Activated CD4-positive, CD25-positive, alpha-beta regulatory T cell (primary cell): ENCODE measurements at places on chromosomes 12 and 14.
A peak's percentile ranks its signal among the peaks of the same experiment; 100 is the strongest.

DNA sequence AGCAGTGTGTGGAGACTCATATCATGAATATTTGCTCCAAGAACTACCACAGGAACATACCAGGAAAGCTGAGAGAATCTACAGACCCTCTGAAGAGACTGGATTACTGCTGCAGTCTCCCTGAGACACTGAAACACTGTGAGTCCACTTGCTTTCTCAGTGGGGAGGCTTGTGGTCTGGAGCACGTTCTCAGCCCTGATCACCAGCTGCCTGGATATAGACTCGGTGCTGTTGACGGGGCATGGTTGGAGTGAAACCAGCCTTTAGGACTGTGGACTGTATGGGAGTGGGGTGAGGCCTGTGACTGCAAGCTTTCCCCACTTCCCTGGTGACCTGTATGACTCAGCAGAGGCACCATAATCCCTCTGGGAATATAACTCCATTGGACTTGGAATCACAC lies 525.8 kb upstream of the FBXO33 start:
- no peak for DNase-seq

DNA sequence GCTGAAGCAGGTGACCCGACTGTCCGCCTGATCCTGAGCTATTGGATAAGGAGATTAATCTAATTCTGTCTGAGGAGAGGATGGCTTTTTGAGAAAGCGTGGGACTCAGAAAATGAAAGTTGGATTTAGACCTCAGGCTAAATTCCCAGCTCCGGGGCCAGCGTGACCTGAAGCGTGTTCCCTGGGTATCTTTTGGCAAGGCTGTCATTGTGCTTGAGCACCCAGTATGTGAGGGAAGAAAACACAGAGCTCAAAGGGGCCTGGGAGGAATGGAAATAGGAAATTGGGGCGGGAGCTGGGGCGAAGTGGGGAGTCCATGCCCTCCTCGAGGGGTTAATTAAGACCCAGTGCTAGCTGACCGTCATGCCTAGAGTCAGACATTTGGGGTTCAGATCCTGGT lies 17.5 kb upstream of the CCDC63 start:
- no peak for DNase-seq

GRCh38 chr12:121287267-121287954 lies 9.1 kb downstream of the CAMKK2 start:
- DNase-seq, result no peak

DNA sequence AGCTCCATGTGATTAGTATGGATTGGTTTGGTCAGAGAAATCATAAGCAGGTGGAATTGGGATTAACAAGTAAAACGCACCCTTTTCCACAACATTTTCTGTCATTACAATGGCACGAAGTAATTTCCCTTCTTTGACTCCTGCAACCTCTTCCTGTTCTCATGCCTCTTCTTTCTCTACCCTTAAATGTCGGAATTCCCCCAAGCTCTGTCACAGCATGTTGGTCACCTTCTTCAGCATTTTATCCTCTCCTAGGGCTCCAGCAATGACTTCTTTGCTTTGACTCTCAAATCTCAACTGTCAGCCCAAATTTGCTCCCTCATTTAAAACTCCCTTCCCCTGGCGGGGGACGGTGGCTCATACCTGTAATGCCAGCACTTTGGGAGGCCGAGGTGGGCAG lies 5.3 kb upstream of the GRIP1 start:
- DNase-seq, result no peak

GRCh38 chr12:20490213-20490612 lies 121.9 kb downstream of the PDE3A start:
- no peak for DNase-seq

GRCh38 chr12:113298861-113299545 lies 35.9 kb downstream of the SLC8B1 start:
- DNase-seq, result no peak

DNA sequence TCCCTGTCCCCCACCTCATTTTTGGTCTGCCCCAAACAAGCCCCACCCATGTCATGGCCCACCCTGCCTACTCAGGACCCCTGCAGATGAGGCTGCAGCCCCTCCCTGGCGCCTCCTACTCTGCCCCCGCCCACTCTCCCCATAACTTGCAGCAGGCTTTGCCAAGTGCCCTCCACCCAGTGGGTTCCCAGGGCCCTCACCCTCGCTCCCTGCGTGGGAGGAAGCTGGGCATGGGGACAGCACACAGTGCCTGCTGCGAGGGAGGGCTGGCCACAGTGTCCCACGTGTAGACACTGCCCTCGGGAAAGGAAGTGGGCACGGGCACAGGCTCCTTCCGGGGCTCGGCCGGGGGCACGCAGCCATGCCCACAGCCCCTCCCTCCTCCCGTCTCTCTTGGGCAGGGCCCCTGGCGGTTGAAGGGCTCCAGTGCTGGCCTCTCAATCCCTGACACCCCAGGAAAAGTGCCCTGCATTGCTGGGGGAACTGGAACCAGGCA lies 9.4 kb downstream of the AKT1 start:
- DNase-seq, result no peak

GRCh38 chr14:23439107-23439835 lies 3.8 kb upstream of the MYH7 start:
- no peak for DNase-seq

DNA sequence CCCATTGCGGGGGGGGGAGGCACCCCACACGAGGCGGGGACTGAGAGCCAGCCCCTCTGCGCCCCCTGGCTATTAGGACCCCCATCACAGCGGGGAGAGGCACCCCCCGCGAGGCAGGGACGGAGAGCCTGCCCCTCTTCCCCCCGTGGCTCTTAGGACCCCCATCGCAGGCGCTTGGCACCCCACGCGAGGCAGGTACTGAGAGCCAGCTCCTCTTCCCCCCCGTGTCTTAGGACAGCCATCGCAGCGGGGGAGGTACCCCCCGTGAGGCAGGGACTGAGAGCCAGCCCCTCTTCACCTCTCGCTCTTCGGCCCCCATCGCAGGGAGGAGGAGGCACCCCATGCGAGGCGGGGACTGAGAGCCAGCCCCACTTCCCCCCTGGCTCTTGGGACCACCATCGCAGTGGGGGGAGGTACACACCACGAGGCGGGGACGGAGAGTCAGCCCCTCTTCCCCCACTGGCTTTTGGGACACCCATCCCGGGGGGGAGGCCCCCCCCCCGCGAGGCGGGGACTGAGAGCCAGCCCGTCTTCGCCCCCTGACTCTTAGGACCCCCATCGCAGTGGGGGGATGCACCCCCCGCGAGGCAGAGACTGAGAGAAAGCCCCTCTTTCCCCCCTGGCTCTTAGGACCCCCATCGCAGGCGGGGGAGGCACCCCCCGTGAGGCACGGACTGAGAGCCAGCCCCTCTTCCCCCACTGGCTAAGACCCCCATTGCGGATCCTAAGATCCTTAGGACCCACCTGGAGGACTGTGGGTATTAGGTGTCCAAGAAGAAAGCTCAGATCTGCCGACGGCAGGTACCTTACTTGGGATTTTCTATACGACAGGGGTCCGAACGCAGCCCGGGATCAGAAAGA lies 198.6 kb upstream of the PZP start:
- no peak for DNase-seq

- no peak for DNase-seq
Observed at GRCh38 chr12:124452576-124453331, 114.7 kb downstream of the NCOR2 start.

- DNase-seq, result no peak
Observed at GRCh38 chr12:109098651-109099050, 1.3 kb downstream of the UNG start.

DNA sequence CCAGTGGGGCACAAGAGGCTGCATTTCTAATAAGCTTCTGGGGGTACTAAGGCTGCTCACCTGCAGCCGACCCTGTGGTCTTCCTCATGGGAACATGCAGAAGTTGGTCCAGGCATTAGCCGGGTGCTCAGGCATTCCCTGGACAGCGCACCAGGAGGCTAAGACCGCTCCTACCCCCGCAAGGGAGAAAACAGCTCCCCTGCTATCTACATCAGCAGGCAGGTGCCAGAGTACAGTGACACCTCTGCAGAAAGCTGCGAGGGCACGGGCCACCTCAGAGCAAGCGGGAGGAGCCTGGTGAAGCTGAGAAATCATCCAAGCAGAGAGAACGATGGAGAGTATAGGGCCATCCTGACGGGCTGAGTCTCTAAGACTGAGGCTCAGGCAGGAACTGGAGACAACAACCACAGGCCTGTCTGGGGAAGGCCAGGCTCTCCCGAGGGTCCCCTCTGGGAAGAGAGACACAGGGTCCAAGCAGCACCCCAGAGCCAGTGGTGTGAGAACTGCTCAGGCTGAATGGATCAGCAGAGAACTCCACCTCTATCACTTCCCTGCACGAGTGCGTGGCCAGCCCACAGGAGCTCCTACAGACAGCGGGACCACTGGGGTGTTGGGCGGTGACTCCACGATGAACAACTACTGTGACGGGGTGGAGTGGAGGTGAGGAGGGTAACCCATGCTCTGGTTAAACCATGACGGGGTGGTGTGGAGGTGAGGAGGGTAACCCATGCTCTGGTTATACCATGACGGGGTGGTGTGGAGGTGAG lies 62.1 kb downstream of the AMN start:
- DNase-seq, result no peak

GRCh38 chr12:2154521-2154920 lies 101.7 kb downstream of the CACNA1C start:
- DNase-seq, result no peak

DNA sequence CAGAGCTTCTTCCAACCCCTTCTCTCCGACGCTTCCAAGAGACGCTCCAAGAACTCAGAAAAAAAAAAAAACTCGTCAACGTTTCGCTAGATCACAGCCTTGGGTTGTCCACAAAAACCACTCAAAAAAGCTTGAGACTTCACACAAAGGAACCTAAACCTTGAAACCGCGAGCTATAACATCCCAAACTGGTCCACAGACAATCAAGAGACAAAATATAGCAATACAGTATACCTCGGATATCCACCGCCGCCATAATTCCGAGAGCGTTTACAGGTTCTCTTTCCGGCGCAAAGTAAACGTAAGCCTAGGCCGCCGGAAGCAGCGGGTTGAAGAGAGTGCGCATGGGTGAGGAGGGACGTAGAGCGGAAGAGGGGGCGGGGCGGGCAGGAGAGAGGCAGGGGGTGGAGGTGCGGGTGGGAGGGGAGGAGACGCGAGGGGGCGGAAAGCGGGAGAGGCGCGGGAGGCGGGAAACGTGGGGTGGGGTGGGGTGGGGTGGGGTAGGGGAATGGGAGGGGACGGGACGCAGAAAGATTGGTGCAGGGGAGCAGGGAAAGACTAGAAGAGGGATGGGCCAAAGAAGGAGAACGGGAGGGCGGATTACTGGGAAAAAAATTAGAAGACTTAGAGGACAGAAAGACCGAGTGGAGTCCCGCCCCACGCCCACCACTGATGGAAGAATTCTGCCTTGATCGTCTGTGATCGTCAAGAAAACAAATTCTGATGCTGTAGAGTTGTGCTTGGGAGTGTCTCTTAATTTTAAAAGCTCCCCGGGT lies at the start of gene MED6:
TSS of gene MED6 (minus strand) at position 274 of the 776 bp plus-strand sequence. CDS start at position 256, 18 bp downstream.
- peak; percentile 85 for DNase-seq

DNA sequence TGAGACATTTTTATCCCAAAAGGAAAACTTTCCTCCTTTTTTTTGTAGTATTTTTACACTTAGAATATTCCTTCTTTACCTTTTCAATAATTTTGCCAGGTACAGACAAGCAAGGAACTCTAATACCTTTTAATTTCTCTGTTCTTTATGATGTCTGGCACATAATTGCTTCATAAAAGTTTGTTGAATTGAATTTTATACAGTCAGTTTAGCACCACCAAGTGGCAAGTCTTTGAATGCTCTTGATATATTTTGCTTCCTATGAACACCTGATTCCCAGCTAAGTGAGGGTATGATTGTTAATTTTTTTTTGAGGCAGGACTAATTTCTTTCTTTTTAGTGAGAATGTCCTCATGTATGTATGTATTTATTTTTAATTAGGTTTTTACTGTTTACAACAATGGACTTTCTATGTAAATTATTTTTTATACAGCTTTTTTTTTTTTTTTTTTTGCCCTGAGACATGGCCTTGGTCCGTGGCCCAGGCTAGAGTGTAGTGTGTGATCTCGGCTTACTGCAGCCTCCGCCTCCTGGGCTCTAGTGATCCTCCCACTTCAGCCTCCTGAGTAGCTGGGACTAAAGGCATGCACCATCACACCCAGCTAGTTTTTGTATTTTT lies 6.9 kb downstream of the TBC1D15 start:
- DNase-seq, result no peak

- DNase-seq, result no peak
Observed at GRCh38 chr12:47052274-47052673, 27.1 kb upstream of the PCED1B start.

DNA sequence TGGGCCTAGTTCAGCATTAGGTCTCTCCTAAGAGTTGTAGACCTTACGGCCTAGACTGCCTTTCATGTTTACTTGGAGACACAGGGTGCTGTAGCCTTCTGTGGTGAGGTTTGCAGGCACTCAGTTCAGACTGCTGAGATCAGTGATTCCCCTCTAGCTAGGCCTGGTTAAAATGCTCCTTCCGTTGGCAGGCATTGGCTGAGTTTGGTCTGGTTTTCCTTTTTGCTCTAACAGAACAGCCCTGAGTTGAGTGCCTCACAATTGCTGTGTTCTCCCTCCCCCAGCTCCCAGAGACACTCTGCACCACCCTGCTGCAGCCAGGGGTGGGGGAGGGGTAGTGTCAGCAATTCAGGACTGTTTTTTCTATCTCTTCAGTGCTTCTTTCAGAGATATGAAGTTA lies 178.9 kb upstream of the DYRK2 start:
- no peak for DNase-seq

DNA sequence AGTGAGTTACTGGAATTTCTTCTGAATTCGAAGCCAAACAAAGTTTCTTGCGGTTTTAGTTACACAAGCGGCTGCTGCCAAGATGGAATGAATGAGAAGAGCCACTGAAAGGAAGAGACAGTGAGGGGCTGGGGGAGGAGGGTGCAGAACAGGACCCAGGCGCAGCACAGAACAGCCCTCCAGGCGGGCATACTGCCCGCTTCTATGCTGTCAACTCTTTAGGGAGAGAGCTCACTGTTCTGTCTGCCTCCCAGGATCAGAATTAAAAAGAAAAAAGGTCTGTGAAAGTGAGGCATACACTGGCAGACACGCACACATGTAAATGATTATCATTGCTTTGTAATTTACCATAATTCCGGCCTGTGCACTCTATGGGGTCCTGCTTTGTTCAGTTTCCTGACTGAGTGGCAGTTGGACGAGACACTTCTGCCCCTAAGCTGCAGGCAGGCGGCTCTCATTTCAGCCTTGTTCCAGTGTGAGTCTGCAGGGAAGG lies 231.6 kb downstream of the CACNA1C start:
- no peak for DNase-seq

- no peak for DNase-seq
Observed at GRCh38 chr12:2231011-2231595, 178.3 kb downstream of the CACNA1C start.

GRCh38 chr12:54479421-54479820 lies 6.0 kb upstream of the GTSF1 start:
- no peak for DNase-seq

- DNase-seq, result no peak
Observed at GRCh38 chr12:19932413-19932812, 435.9 kb upstream of the PDE3A start.

DNA sequence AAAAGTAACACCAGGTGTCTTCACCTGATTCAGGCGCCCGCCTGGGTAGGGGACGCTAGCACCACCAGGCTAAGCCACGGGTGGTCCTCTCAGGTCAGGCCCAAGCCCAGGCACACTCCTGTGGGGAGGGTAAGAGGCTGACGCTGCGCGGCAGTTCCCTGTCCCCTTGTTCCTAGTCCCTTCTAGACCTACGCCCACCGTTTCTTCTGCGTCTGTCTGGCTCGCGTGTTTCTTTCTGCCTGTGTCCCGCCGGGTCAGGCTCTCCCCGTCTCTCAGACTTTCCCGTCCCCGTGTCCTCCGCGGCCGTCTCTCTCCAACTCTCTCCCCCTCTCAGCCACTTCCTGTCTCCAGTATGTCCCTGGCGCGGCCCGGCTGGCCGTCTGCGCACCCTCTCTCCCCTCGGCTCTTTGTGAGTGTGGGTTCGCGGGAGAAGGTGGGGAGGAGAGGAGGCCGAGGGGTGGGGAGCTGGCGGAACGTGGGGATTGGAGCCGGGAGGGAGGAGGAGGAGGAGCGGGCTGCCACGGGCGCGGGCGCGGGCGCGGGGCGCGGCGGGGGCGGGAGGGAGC lies 3.1 kb upstream of the TNS2 start:
- DNase-seq, result peak; percentile 29
